ENCODE measurements at places on chromosomes 3 and 15.

GRCh38 chr3:149593418-149594160 lies 64.2 kb downstream of the WWTR1 start:
- DNase-seq = no peak

DNA sequence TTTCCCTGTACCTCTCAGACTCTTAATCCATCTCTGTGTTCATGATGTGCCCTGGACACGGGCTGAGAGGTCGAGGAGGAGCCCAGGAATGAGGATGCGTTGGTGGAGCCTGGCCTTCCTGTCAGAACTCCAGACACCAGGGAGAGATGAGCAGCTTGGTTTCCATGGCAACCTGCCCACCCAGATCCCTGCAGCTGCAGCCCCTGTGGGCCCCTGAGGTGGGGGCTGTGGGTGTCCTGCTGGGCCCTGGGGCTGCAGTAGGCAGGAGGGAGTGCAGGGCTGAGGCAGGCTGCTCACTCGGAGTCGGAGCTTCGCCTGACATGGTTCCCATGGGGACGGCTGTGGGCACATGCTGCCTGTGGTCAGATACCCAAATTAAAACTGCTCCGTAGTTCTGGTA lies 7.7 kb upstream of the SCN10A start:
- DNase-seq = no peak

DNA sequence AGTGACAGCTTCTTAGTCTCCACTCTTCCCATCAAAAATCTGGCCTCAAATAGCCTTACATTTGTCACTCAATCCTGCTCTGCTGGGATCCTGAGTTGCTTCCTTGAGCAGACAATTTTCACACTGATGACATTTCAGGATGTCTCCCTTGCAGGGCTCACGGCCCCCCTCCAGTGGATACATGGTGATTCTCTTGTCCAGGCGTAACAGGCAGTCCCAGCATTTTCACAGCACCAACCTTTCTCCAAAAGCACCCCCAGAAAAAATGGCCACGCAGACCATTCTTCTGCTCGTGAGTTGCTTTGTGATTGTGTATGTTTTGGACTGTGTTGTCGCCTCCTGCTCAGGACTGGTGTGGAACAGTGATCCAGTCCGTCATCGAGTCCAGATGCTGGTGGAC lies 47.4 kb upstream of the WNT7A start:
- DNase-seq = no peak

DNA sequence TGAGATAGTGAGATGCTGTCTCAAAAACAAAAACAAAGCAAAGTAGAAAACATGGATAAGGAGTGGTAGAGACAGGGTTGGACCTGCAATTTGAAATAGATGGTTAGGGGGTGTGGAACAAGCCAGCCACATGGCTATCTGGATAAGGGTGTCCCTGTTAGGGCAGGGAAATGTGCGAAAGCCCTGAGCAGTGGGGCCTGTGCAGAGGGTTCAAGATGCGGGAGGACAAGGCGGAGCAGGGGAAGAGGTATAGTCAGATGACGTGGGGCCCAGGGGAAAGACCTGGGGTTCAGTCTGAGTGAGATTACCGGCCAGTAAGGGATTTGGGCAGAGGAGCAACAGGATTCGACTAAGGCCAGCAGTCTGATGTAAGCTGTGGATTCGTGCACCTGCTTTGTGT lies 18.4 kb upstream of the NR2E3 start:
- no peak for DNase-seq

DNA sequence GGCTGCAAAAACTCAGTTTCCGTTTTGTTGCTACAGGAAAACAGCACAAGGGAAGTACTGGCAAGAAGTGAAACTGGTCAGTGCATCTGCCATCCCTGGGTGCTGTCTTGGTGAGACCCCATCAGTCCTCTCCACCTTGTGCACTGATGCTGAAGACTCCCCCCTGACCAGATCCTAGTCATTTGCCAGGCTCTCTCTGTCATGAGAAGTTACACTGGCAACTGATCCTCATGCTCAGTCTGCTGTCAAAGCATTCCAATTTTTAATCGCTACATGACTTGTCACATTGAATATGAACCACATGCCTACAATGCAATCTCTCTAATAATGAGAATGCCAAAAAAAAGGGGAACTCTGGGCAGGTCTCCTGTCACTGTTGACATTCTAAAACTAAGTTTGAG lies 296.5 kb downstream of the ZIC1 start:
- no peak for DNase-seq

Measured in left colon (tissue), 2 donors.